ENCODE measurements at places on chromosomes 7 and 10.

GRCh38 chr7:28348636-28349035 is 63.7 kb upstream of the CREB5 start:
- DNase-seq = no peak

GRCh38 chr10:84342584-84342983 is 14.2 kb downstream of the CCSER2 start:
- DNase-seq = no peak

DNA sequence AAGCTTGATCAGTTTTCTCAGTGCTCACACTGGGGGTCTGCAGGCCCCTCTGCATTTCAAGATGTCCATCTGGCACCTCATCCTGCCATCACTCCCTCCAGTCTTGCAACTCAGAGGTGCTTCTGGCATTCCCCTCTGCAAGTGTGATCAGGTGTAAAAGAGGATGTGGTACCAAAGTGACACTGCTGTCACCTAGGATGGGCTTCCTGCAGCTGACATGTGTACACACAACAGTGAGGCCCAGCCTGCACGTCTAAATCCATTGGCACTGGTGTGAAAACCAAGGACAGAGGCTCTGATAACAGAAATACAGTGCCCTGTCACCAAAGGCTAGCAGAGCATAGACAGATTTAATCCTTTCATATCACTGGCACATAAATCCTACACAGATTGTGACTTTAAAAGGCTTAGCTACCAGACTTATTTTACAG is 162.5 kb upstream of the CELF2 start:
- DNase-seq = no peak

GRCh38 chr10:124005991-124006392 is 87.4 kb downstream of the CHST15 start:
- DNase-seq = no peak

DNA sequence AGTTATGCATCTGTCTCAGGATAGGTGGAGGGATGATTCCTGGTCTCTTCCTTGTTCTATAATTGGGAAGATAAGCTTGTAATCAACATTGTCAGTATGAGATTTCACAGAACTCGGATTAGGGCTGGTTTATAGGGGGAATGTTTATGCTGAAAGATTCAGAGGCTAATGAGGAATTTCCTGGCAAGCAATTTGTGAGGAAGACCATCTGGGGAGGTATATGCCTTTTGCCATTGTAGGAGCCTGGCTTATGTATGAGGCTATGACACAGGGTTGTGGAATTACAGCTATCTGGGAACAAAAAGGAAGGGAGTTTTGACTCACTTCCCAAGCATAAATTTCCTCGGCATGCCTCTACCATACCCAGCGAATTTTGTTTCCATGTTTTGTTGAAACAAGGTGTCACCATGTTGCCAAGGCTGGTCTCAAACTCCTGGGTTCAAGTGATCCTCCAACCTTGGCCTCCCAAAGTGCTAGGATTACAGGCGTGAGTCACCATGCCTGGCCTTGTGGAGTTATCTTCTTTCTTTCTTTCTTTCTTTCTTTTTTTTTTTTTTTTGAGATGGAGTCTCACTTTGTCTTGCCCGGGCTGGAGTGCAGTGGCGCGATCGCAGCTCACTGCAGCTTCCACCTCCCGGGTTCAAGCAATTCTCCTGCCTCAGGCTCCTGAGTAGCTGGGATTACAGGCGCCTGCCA is 1.6 kb upstream of the COPS6 start:
- no peak for DNase-seq

GRCh38 chr7:131045526-131045925 is 282.1 kb upstream of the MKLN1 start:
- no peak for DNase-seq

- peak; percentile 69 for DNase-seq
Measured at GRCh38 chr7:76234931-76235441, 33.3 kb downstream of the SRRM3 start.

DNA sequence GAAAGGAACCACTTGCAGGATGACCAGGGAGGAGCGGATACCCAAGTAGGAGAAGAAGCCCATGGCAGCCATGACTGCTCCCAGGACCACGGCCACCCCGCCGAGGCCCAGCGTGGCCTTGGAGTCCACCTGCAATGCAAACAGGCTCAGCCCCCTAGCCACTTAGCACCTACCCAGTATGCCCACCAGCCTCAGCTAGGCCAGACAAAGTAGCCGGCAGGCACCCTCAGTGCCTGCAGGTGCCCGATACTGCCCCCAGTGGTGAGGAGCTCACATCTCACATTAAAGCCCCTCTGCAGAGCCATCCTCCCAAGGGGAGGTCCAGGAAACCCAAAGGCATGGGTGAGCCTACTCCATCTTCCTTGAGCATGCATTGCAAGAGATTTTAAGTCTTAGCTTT is 6.6 kb downstream of the NPC1L1 start:
- DNase-seq = no peak

GRCh38 chr7:32051128-32051527 is 19.1 kb downstream of the PDE1C start:
- DNase-seq = no peak

DNA sequence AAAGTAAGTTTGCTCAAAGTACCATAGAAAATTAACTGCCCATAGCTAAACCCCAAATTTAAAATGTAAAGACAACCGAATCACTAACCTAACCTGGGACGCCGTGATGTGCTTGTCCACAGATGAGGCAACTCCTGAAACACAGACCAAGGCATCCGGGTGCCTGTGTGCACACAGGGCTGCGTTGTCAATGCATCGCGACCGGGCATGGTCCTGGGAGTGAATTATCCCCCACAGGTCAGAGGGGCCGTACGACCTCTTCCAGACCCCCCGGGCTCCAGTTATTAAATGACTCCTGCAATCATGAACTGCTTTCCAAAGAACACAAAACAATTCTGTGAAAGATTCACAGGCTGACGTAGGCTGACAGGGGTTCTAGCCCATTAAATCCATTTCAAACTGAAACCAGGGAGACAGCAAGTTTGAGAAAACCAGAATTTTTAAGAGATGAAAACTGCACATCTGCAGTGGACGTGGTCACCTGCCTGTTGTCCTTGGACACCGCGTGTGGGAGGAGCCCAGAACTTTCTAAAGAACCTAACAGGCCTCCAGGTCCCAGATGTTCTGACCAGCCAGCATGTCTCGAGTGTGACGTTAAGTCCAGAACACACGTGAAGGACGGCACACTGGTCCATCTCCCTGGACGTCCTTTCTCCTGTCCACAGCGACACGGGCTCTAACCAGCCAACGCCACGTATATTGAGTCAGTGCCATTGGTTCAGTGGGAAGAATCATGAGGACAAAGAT is 297.8 kb downstream of the DNAJB6 start:
- DNase-seq = no peak

DNA sequence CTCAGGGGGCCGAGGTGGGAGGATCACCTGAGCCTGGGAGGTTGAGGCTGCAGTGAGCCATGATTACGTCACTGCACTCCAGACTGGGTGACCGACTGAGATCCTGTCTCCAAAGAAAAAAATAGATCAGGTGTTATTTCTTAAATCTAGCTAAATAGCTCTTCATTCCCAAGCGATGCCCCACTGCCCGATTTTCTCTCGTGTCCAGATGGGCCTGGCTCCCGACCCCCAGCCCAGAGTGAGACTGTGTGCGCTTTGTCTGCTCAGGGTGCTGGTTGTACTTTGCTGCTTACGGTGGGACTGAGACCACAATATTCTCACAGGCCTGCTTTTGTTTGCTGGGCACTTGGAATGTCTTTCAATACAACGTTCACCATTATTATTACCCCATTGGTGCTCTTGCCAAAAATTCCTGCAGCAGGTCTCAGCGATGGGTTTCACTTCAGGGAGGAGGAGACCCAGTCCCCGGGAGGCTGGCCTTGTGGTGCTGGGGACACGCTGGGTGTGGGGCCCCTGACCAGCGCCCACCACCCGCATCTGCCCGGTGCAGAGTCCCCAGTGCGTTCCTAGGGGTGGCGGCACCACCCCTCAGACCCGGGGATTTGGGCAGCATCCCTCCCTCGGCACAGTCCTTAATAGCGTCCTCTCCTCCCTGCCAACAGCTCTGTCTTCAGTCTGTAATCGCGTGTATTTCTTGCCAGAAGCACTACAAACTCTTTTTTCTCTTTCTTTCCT is 20.4 kb upstream of the DPYSL4 start:
- no peak for DNase-seq

- no peak for DNase-seq
Measured at GRCh38 chr7:17227766-17228490, 70.5 kb upstream of the AHR start.

- DNase-seq = no peak
Measured at GRCh38 chr10:51204066-51204465, 129.8 kb downstream of the PRKG1 start.

DNA sequence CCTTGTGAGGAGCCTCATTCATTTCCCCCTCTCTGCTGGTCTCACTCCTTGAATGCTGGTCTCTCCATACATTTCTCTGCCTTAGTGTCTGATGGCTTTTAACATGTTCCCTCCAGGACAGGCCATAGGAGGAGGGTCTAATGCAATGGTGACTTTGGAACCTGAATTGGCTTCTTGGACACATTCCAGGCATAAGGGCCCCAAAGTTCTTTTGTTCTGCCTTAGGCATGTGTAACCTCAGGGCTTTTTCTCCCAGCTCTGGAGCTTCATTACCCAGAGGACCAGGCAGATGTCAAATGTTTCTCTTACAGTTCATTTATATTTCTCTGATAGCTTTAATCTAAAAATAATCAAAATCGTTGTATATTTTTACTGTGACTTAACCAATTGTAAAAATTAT is 162.6 kb downstream of the SDK1 start:
- no peak for DNase-seq

GRCh38 chr7:23594879-23595604 is 2.1 kb upstream of the CCDC126 start:
- no peak for DNase-seq

- peak; percentile 64 for DNase-seq
Measured at GRCh38 chr10:72272689-72273409, 875 bp upstream of the DDIT4 start.

DNA sequence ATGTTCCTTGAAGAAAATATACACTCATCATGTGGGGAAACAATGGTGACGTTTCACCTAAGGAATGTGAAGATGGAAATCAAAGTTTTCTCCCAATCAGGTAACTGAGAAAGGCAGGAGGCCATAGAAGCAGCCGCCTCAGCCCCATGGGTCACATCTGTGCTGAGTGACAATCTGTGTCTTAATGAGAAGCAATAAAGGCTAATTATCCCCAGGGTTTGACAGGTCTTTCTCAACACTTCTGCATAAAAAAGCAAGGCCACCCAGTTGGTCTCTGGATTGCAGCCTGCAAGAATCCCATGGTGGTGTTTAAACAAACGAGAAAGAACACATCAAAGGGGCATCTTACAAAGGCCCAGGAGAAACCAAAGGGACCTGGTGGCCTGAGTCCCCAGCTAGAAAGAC is 91.1 kb upstream of the TNS3 start:
- no peak for DNase-seq

DNA sequence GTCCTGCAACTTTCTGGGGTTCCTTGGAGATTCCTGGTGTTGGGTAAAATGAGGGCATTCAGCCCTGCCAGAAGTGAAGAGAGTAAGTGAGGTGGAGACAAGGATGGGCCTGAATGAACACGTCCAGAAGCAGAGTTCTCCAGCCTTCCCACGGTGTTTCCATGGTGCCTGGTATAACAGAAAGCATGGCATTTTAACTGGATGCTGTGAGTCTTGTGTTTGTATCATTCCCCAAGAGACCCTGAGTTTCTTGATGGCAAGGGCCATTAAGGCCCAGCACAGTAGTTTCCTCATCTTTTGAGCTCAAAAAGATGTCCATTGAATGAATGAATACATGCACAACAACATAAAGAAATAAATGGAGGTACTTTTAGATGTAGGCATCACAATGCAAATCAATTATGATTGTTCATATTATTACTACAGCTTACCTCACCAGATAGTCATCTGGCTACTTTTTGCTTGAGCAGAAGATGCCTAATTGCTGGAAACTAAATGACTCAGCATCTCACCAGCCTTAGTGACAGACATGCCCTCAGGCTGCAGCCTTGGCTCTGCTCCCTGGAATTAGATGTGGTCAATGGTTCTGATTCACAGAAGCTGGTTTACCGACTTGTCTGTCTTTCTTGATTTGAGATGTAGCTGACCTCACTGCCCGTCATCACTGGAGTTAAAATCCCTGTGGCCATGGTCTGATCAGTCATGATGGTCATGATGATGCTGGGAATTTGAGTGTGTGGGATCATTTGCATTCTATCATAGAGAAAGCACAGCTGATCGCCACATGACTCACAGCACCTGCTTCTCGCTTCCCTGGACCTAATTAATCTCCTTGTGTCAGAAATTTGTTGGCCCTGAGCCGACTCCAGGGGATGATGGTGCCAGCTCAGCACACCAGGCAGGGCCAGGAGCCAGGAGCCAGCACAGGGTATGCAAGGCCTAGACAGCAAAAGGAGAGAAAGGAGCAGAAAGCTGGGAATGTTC is 83.9 kb downstream of the CXCL12 start:
- no peak for DNase-seq

All from hypothalamus (tissue), 51 donors.